ENCODE measurements at places on chromosomes 5 and 9.

DNA sequence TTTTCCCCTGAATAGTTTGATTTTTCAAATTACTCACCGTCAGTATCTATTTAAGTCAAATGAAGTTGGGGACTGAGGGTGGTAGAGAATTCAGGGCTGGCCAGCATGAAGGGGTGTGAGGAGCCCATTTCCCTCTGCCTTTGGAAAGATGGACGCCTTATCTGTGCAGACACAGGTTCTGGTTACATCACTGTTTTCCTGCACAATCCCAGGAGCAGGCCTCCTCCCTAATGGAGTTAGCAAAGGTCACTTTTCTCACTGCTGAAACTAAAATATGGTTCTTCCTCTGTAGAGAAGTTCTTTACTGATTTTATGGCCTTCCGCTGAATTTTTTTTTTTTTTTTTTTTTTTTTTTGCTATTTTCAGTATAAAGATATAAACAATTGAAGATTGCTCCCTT is 69.1 kb downstream of the FOXD1 start:
- DNase-seq = no peak

GRCh38 chr9:113436728-113437515 is 26.4 kb downstream of the C9orf43 start:
- DNase-seq = peak; percentile 48

GRCh38 chr5:174527916-174528540 is 196.4 kb upstream of the MSX2 start:
- DNase-seq = no peak

- DNase-seq = peak; percentile 78
Measured at GRCh38 chr5:112125903-112126302, 293.2 kb downstream of the EPB41L4A start.

GRCh38 chr9:15915711-15916110 is 362.9 kb downstream of the CCDC171 start:
- no peak for DNase-seq

DNA sequence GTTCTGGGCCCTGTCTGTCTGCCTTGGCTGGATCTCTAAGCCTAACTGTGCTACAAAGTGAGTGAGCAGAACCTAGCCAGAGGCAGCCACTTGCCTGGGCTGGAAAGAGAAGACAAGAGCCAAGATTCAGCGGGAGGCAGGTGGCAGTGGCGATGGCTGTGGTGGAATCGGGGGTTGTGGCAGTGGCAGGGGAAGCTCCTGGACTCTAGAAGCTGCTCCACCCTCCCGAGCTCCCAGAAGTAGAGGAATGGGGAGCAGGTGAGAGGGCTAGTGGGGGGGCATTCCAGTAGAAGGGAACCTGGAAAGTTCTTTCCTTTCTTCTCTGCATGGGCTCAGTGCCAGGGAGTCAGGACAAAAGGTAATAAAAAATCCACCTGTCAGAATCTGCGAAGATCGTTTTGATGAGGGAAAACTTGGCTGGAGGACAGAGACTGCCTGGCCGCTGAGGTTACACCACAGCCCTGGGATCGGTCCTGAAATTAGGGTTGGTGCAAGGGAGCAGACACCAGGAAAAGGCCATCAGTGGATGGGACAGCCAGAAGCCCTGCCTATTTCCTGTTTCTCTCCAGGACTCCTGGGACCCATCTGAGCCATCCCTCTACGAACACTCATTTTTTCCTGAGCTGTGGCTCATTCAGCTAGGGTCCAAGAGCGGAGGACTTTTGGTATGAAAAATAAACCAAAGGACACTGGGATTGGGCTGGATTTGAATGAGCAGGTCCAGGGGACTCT is 1.6 kb downstream of the CRAT start:
- no peak for DNase-seq

DNA sequence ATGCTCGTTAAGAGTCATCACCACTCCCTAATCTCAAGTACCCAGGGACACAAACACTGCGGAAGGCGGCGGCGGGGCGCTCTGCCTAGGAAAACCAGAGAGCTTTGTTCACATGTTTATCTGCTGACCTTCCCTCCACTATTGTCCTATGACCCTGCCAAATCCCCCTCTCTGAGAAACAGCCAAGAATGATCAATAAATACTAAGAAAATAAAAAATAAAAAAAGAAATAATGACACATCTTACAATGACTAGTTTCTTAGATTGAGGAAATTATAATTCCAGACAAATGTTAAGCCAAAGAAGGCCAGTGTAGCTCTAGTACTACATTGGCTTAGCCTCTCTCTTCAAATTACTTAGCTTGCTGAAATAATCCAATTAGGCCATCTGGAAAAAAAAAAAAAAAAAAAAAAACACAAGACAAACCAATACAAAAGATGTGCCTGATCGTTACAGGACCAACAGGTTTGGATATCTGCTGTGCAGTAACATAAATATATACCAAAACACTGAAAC is 58.0 kb downstream of the ANXA2R start:
- no peak for DNase-seq

GRCh38 chr5:131810510-131811249 is 13.9 kb upstream of the FNIP1 start:
- no peak for DNase-seq

DNA sequence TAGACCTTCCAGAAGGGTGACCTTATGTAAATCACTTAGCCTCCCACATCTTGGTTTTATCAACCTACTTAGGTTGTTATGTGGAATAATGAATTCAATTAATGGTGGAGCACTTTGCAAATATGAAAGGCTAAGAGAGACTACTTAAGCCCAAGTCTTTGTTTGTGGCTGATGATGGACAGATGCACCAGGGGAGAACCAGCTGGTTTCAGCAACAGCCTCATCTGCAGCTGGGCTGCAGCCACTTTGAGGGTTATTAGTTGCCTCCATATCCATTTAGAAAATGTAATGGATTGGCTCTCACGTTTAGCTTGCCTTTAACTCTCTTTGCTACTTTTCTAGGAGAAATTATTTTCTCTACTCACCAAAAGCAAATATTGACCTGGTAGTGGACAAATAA is 146.6 kb downstream of the ESM1 start:
- no peak for DNase-seq

GRCh38 chr5:76299592-76299991 is 103.5 kb upstream of the IQGAP2 start:
- DNase-seq = no peak

- DNase-seq = no peak
Measured at GRCh38 chr9:121138561-121138960, 63.1 kb downstream of the RAB14 start.

GRCh38 chr9:87519461-87519860 is 21.8 kb downstream of the DAPK1 start:
- no peak for DNase-seq

GRCh38 chr5:170312666-170313065 is 15.1 kb upstream of the LCP2 start:
- peak; percentile 17 for DNase-seq

- DNase-seq = no peak
Measured at GRCh38 chr5:97194366-97194765, 11.3 kb upstream of the RIOK2 start.

- DNase-seq = no peak
Measured at GRCh38 chr9:1219284-1219683, 169.1 kb downstream of the DMRT2 start.

GRCh38 chr5:158124606-158125316 is 265.8 kb upstream of the CLINT1 start:
- DNase-seq = no peak
